Stimulated activated naive CD4-positive, alpha-beta T cell (primary cell): ENCODE measurements at places on chromosomes 16 and 17.

- DNase-seq = no peak
Observed at GRCh38 chr16:83627996-83628395, 179.8 kb upstream of the HSBP1 start.

- no peak for DNase-seq
Observed at GRCh38 chr17:50831471-50831928, 3.9 kb upstream of the WFIKKN2 start.

- no peak for DNase-seq
Observed at GRCh38 chr16:24023621-24024020, 187.8 kb downstream of the PRKCB start.

DNA sequence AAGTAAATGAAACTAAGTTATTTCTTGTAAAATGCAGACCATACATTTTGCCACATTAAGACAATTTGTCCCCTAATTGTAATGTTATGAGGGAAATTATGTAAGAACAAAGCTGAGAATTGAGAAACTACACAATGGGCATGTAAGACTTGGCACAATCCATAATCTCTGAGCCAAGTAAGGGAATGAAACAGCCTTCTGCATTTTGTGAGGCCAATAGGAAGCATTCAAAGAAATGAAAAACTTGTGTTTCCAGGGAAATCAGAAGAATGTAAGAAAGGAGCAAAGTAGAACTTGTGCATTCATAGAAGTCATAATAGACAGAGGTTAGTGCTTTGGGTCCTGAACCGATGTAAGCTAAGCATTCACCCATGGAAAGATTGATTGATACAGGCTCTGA is 1.8 kb downstream of the KRTAP9-4 start:
- DNase-seq = no peak

DNA sequence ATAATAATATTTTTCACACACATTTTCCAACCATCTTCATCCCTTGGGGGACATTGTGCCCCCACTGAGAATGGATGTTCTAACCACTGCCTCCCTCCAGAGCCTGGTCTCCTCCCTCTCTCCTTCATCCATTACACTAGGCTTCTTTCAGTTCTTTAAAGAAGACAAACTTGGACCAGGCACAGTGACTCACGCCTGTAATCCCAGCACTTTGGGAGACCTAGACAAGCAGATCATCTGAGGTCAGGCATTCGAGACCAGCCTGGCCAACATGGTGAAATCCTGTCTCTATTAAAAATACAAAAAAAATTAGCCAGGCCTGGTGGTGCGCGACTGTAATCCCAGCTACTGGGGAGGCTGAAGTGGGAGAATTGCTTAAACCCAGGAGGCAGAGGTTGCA is 6.5 kb downstream of the ALOX15 start:
- DNase-seq = no peak

- DNase-seq = no peak
Observed at GRCh38 chr16:78903843-78904242, 696.7 kb downstream of the MAF start.

DNA sequence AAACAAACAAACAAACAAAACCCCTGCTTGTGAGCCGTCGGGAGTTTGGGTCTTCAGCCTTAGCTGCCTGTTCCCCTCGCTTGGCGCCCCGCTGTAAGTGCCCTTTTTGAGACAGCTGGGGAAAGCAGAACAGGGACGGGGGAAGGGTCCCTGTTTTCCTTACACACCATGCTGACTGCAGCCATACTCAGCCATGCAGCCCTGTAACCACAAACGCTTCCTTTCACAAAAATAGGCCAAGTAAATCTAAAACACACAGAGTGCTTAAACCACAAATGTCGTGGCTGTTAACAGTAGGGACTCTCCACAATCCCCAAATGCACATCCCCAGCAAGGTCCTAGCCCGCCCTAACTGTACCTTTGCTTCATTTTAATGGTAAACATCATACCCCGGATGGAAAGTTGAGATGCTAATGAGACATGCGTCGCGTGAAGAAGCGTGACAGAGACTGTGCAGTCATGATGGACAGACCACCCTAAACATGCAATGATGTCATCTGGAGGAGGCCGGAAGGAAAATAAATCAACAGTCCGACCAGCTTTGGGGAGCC is 129.9 kb downstream of the MGAT5B start:
- peak; percentile 75 for DNase-seq
